ENCODE measurements at places on chromosomes 7 and 10.

DNA sequence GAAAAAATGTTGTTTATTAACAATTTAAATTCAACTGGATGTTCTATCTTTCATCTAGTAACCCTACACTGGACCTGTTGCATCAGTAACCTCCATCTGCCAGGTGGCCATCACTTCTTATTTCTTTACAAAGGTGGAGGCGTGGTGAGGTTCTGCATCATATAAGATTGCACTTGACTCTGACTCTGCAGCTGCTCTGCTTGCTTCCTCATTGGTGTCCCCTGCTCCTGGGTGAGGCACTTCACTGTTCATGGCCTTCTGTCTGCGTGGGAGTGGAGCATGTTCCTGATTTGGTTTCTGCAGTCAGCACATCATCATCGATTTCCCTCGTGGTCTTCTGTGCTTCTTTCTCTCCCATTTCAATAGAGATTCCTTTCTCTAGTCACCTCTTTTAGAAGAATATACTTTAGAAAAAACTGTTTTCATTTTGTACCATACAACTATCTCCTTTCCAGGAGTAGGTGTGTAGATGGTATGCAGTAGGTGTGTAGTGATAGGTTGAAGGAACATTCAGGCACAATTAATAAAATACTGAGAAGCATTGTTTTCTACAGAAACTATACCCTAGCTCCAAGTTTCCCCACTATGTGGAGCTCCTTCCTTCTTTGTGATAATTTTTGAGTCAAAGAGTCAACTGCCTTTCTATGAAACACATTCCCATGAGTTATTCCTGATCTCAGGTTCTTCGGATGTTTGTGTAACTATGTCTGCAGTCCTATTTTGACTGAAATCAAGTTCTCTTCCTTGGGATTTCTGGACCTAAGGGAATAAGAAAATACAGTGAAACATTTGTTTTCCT, 231.7 kb upstream of the CNTNAP2 start:
- DNase-seq, result no peak

- DNase-seq, result no peak
These were observed 7.9 kb downstream of the LUC7L2 start for GRCh38 chr7:139367438-139368155.

DNA sequence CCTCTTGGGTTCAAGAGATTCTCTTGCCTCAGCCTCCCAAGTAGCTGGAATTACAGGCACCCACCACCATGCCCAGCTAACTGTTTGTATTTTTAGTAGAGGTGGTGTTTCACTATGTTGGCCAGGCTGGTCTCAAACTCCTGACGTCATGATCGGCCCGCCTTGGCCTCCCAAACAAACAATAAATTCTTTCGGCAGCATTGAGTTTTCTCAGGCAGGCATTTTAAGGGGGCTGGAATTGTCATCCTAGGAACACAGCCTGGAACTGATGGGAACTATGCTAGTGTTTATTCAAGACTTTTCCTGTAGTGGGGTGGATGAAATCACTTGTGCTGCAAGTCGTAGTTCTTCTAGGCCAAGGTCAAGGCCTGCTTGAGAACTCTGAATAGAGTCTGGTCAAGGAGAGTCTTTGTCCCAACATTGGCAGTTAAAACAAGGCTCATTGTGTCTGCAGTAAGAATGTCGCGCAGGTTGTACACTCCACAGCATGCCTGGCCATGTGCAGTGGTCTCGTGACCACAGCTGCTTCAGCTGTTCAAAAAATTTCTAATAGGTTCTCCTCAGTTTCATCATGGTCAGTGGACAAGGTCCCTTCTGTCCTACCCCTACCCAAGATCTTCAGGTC, 92.8 kb downstream of the HECW1 start:
- no peak for DNase-seq

GRCh38 chr7:108442039-108442568, 14.1 kb downstream of the NRCAM start:
- DNase-seq, result no peak

GRCh38 chr10:60114765-60115586, 208.6 kb upstream of the CCDC6 start:
- DNase-seq, result no peak

- DNase-seq, result peak; percentile 38
These were observed 2.4 kb downstream of the ZMIZ2 start for GRCh38 chr7:44750921-44751571.

- DNase-seq, result no peak
These were observed 72.1 kb downstream of the RTKN2 start for GRCh38 chr10:62196528-62196927.

GRCh38 chr10:132101529-132101928, 35.8 kb downstream of the JAKMIP3 start:
- DNase-seq, result no peak

DNA sequence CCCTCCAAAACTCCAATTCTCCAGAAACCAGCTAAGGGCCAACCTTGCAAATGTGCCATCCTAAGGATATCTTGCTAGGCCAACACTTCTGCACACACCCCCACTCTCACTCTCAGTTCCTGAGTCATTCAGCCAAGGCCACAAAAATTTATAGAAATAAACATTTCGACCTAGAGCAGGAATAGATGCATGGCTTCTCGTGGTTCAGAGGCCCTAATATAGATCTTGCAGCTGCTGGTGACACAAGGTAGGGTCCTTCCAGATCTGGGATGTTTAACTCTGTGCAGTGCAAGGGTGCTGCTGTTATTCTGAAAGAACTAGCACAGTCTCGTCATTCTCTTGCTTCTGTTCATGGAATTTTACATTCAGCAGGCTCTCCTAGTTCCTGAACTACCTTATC, 369.3 kb downstream of the CALN1 start:
- no peak for DNase-seq

DNA sequence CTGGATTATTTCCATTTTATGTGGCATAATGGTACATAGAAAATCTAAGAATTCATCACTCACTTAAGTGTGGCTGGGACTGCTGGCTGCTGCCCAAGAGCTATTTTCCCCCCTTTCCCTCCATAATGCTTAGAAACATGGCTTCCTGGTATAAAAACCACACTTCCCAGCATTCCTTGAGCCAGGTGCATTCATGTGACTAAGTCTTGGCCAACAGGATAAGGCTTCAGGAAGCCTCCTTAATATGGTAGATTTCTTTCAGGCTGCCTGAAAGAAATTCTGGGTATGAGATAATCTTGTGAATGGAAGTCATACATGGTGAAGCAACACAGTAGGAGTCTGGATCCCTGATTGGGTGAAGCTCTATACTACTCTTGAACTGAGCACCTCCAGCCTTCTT, 178.0 kb downstream of the JAZF1 start:
- no peak for DNase-seq

- no peak for DNase-seq
These were observed 767.7 kb downstream of the TYW1 start for GRCh38 chr7:67764289-67764688.

DNA sequence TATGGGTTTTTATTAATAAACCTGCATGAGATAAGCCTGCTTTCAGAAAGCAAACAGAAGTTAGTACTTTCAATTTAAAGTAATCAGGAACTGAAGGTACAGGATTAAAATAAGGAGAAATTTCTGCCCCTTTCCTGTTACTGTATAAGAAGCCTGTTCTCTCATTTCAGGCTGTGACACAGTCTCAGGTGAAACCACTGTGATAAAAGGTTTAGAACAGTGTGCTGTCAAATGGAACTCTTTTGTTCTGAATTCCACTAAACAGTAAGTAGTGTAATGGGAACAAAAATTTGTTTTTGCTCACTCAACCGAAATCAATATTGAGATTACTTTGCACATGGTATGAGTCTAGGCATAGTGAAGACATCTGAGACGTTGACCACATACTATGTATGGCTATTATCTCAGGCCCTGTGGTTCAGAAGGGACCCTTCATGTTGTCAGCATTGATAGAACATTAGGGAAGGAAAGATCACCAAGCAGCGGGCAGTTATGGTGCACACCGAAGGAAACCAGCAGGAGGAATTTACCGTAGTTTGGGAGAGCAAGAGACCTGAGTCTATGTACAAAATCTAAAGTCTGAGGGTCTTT, 14.9 kb downstream of the HEPACAM2 start:
- DNase-seq, result no peak

DNA sequence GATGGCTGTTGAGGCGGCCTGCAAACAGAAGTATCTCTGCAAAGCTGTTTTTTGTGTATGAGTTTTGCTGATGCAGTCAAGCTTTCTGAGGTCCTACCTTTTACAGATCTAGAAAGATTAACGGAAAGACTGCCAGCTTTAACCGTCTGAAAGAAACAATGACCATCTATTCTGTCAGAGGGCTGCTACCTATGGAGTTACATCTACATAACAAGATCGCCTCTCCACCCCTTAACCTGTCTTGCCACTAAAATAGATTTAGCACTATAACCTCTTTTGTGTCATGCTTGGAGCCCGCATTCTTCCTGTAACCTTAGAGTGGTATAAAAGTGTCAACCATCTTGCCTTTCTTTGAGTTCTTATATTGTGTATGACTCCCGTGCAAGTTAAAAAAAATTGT, 291.2 kb downstream of the POM121L12 start:
- DNase-seq, result no peak

DNA sequence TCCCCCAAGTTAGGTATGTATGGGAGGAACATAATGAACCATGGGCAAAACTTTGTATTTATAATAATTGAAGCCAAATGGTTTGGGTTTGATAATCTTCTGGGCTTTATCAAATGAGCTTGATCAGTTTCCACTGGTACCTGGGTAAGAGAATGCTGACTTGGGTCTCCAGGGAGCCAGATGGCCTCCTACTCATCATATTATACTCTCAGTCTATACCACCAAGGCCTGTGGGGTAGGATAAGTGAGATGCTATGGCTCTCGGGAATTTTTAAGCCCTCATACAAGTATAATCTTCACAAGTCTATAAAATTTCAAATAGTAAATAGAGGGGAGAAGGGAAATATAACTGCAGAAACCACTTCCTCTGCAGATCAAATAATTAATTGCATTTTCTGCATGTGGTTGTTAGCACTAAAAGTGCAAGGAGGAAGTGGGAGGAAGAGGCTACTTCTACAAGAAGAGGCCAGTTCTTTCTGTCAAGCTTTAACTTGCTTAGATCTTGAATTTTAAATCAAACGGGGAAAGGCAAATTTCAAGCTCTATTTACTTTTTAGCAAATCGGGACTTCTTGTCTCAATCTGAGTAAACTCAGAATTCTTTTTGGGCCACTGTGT, 349.0 kb downstream of the SORCS1 start:
- no peak for DNase-seq

GRCh38 chr7:91835091-91835825, 45.2 kb downstream of the MTERF1 start:
- DNase-seq, result no peak

- DNase-seq, result no peak
These were observed 77.5 kb upstream of the STEAP1B start for GRCh38 chr7:22577470-22578001.

DNA sequence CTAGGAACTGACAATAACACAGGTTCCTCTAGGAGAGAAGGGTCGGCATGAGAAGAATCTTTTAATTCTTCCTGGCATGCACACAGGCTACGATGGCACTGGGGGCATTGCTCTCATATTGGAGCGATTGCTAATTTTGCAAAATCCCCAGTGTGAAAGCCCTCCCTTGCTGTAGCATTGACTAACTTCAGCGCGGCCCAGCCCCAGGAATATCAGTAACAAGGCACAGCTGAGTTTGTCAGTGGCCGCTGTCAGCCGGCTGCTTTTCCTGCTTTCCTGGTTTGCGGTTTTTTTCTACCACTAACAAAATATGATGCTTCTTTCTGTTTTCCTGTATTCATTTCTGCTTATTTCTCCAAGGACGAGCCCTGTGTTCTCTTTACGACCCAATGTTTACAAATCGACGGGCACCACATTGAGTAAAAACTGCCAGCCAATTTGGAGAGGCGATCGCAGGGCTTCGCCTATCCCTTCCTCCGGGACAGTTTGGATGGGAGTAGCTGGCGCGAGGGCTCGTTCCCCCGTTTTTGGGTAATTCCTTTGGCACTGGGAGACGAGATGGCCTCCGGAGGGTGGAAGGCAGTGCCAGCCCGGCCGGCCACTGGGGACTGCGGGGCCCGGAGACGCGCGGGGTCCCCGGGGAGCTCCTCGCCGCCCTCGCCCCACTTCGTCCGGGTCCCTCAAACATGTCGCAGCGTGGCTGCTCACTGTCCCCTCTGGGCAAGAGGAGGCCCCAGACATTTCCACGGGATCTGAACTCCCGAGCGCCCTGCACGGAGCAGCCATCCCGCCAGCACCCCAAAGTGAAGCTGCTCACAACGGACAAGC, 967 bp downstream of the ADARB2 start:
- no peak for DNase-seq

DNA sequence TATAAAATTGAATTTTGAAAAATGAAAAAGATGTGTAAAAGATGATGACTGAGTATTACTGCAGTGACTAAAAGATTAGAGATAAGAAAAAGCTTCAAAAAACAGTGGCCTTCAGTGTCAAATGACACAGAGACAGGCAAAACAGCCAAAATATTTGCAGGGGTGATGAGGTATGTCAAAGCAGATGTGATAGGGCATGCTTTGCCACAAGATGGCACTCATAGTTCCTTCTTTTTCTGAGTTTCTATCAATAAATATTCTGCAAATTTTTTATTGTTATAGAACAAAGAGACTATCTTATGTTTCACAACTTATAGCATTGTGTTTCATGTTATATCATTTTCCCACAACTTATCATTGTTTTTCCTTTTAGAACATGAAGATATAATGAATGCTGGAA, 344.1 kb upstream of the HPS1 start:
- no peak for DNase-seq

DNA sequence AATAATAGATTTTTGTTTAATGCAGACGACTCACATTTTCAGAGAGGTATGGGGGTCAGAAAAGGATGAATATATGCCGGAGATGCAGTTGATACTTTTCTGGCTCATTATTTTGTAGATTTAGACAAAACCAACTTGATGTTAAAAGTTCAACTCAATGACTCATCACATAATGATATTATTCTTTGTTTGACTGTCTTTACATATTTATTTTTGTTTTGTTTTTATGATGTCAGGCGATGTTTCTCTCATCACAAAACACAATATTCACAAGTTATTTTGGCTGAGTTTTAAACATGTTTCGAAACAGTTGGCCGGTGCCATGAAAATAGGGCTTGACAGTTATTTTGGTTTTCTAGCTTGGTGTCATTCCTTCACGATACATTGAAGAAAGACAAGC, 1.3 kb downstream of the GJD4 start:
- DNase-seq, result no peak

GRCh38 chr7:2934211-2934731, 90.2 kb upstream of the GNA12 start:
- DNase-seq, result no peak

- DNase-seq, result no peak
These were observed 3.6 kb upstream of the PTTG1IP2 start for GRCh38 chr7:90465816-90466215.

DNA sequence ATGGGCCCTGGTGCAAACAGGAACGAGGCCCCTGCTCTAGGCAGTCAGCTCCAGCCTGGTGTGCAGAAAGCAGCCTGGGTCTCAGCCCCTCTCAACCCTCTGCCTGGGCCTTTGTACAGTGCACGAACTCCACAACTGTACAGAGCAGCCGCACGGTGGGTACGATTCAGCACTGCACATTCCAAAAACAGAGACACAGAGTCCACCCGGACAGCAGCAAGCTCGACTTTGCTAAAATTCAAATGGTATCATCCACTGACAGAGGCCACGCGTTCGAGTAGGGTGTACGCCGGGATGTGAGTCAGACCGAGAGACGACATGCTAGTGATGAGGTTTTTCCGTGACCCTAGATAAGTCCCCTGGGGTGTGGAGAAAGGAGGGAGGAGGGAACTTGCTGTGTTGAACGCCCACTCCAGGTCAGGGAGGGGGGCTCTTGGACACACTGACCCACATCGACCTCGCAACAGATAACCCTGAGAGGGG, 65.6 kb upstream of the PDGFA start:
- peak; percentile 68 for DNase-seq

GRCh38 chr7:123735539-123735938, 13.3 kb downstream of the WASL start:
- DNase-seq, result no peak

All from stimulated activated CD8-positive, alpha-beta memory T cell treated with anti-CD3 and anti-CD28 coated beads, Interleukin-15, amount 100 ng/mL, for 48 hours (primary cell).